ENCODE measurements at places on chromosomes 2 and 18. TPM values are rescaled to one million over a fixed set of nuclear protein-coding genes. Genes with fewer than 3 reads are reported as not detected.

GRCh38 chr2:117771969-117772630, 42.4 kb upstream of the DDX18 start:
- DNase-seq: no peak

DNA sequence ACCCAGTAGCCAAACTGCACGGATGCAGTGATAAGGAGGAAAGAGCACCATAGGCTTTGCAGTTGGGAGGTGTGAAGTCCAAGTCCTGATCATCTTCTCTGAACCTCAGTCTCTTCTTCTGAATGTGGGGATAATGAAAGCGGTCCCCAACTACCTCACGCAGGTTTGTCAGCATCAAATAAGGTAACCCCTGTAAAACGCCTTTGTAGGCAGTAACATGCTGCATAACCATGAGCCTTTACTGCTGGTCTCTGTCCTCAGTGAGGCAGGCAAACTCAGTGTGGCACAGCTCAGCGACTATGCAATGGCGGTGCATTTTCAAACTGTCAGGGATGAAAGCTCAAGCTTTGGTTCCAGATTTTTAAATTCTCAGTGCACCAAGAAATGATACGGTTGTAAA, 46.1 kb downstream of the DNMT3A start:
- no peak for DNase-seq

DNA sequence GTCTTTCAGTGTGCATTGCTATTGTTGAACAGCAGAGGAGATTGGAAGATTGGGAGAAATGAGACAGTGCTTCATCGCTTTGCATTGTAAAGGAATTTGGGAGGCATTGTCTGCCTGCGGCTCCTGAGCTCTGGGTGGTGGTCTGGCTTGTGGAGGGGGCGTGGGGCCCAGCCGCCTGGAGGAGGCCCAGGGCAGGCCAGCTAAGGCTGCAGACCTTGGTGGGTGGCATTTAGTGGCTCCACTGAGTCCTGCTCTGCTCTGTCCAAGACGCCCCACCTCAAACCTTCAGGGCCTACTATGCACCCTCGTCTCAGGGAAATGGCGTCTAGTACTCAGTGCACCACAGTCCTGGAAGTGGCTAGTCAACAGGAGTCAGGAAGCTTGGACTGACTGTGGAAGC, 5.7 kb upstream of the HS1BP3 start:
- no peak for DNase-seq

- no peak for DNase-seq
These were observed 45.5 kb downstream of the LYPD6 start for GRCh38 chr2:149375801-149376361.

GRCh38 chr18:39515299-39515698, 1949.7 kb upstream of the CELF4 start:
- no peak for DNase-seq

GRCh38 chr2:212940816-212941215, 210.6 kb downstream of the IKZF2 start:
- no peak for DNase-seq

GRCh38 chr2:186749219-186749618, 55.4 kb downstream of the FAM171B start:
- no peak for DNase-seq

GRCh38 chr18:12474876-12475275, 67.1 kb downstream of the PRELID3A start:
- DNase-seq: no peak

Gene EVX2
- not detected for total RNA-seq

GRCh38 chr18:64090876-64091275, 58.0 kb downstream of the LINC00305 start:
- DNase-seq: no peak

- no peak for DNase-seq
These were observed 11.2 kb downstream of the COPS8 start for GRCh38 chr2:237096911-237097310.

DNA sequence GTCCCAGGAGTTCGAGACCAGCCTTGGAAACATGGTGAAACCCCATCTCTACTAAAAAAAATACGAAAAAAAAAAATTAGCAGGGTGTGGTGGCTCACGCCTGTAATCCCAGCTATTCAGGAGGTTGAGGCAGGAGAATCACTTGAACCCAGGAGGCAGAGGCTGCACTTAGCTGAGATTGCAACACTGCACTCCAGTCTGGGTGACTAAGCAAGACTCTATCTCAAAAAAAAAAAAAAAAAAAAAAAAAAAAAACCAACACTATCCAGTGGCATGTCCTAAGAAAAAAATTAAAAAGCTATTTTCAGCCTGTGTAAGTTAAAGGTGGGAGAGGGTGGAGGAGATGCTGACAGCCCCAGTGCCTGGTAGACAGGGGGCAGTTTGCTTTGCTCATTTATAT, 32.2 kb upstream of the REL start:
- no peak for DNase-seq

Gene GULP1
- total RNA-seq: 15.9 TPM

Gene AGAP1
- 13.3 TPM for total RNA-seq

DNA sequence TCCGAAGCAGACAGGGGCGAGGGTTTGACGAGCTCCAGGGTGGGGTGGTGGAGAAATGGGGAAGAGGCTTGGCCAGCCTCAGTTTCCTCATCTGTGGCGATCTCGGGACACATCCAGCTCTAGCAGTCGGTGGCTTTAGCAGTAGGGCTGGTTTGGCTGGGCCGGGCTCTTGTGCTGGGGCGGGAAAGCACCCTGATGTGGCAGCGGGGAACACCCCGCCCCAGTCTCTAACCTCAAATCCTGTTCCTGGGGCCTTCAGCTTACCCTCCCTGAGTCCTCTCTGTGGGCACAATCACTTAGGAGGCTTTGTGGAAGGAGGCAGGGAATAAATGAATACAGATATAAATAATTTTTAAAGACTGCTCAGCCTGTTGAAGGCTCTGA, 26.5 kb upstream of the MCFD2 start:
- no peak for DNase-seq

DNA sequence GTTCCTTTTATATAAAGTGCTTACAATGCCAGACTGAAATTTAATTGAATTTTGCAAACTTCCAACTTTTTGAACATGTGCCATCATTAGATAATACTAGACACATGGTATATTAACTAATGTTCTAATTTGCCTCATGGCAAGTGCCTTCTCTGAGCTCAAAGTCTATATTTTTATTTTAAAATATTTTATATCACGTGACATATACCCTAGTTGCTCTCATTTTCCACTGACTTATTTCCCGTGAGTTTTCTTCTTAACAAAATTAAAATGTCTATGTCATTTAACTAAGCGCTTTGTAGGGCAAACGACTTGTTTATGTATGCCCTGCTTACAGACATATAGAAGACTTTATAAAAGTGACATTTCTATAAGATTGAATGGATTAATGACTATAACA, 509.6 kb upstream of the SYT4 start:
- no peak for DNase-seq

DNA sequence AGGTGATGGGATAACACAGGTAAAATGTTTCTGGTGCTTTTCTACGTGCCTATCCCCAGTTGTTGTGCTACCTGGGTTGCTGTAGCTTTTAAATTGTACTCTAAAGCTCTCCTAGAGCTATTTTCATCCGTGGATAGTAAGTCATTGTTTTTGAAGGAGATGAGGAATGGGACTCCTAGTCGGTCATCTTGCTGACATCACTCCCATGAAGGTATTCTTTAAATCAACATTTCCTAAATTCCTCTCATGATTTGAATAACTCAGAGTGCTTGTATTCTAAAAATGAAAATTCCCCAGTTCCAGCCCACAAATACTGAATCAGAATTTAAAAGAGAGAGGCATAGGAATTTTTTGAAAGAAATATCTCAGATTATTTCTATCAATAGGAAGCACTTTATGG, 44.3 kb downstream of the CCDC148 start:
- DNase-seq: no peak

- DNase-seq: no peak
These were observed 139.6 kb downstream of the TTC32 start for GRCh38 chr2:19762142-19762541.

Gene TBR1
- total RNA-seq: not detected

Gene DSEL
- 7.6 TPM for total RNA-seq

DNA sequence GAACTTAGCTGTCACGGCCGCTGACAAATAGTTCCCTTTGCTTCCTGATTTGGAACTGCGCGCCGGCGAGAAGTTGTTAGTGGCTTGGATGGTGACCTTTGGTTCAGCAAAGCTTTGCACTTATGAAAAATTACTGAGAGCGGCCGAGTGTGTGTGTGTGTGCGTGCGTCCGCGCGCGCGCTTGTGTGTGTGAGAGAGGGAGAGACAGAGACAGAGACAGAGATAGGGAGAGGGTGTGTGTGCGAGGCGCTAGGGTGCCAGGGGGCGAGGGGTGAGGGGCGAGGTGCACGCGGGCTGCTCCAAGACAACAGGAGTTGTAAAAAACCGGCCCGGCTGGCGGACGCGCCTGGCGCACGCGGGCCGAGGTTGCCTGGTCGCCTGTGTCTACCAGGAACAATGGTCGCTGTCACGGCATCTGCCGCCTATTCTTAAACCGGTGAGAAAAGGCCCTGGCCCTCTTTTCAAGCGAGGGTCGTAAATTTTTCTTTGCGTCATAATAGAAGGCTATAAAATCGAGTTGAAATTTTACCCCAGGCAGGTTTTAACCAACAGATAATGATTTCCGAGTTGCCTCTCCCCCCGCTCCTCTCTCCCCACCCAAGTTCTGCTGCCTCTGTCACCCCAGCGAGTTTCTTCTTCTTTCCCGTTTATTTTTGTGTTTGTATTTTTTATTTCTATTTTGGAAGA, 535 bp downstream of the HOXD3 start:
- DNase-seq: no peak

Gene GAREM1
- total RNA-seq: 0.82 TPM

DNA sequence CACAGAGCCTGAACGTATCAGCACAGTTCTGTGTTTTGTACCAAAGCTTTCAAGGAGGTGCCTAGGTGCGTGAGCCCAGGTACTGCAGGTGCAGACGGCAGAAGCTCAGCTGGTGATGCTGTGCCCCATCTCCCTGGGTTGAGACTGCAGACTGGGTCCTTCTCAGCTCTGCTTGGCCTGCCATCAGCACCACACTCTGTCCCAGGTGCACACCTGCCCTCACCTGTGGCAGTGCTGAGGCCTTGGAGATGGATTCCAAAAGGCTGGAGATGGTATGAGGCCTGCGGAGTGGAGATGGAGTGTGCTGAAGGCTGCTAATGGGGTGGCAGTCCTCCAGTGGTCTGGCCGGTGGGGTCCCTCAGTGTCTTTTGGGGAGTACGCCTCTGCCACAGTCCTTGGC, 9.3 kb downstream of the LDLRAD4 start:
- no peak for DNase-seq

Gene GALM
- total RNA-seq: 4.8 TPM

GRCh38 chr2:118669654-118670053, 177.8 kb downstream of the EN1 start:
- DNase-seq: no peak

GRCh38 chr2:74871414-74871813, 37.5 kb downstream of the HK2 start:
- DNase-seq: no peak

DNA sequence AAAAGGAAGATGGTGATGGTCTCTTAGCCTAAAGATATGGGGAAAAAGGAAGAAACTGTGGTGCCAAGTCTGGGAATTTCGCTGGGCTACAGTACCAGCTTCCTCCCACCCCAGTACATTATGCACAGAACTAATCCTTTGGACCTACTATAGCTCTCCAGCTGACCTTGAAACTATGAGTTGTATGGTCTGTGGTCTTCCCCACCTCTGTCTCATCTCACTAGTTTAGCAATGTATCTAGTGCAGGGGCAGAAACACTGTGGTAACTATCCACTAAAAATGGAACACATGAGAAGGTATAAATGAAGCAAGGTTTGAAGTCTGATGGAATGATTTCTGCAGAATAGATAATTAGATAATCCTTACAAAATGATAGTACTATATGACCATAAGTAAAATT, 190.4 kb upstream of the CCDC150 start:
- no peak for DNase-seq
